GM06990 (cell line): ENCODE measurements at places on chromosomes 3 and 15.

- DNase-seq: no peak
These were observed 39.6 kb upstream of the IP6K2 start for GRCh38 chr3:48756640-48757039.

DNA sequence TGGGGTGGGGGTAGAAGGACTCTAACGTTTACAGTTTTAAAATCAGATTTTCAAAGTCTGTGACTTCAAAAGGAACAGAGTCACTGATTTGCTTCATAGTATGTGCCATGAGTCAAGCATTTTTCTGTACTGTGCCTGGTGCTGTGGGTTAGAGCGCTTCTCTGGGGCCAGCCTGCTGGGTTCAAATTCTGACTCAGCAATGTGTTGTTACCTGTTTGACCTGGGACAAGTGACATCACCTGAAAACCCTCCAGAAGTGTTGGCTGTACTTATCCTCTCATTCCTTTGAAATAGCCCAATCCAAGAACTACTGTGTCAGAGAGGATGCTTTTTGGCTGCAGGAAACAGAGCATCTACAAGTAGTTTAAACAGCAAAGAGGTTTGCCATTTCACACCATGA, 101.7 kb downstream of the LSM3 start:
- no peak for DNase-seq

- peak; percentile 20 for DNase-seq
These were observed 28.9 kb upstream of the ICE2 start for GRCh38 chr15:60507596-60508424.

GRCh38 chr15:38695249-38696108, 130.9 kb upstream of the RASGRP1 start:
- no peak for DNase-seq

DNA sequence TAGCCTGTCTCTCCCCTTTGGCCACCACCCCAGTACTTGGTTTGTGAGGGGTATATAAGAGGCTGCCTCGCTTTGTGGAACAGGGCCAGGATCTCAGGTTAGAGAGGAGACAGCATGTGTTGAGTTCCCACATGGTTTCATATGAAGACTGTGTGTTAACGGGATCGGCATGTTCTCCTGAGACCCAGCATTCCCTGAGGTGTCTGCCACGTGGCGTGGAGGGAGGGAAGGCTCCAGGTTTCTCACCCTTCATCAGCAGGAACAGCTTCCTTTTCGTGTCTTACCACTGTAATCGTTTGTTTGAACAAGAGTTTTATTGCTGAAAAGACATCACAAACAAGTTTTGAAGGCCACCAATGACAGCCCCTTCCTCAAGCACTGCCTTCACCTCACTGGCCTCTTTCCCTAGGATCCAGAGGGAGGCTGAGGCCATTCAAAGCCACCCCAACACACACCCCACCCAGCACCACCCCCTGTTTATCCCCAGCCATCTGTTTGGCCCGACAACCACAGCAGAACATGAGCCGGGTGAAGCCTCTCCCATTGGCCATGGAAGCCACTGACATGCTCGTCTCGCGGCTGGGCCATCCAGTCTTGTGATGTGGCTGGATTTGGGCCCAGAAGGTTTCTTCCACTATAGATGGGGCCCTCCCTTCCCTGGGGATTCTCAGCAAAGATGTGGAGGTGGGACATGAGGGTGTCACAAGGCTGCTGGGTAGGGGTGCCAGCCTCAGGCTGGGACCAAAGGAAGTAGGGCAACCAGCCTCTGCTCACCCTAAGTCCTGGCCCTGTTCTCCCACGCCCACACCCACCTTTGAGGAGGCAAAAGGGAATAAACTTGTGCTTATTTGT, 10.0 kb downstream of the BHLHE40 start:
- DNase-seq: no peak

DNA sequence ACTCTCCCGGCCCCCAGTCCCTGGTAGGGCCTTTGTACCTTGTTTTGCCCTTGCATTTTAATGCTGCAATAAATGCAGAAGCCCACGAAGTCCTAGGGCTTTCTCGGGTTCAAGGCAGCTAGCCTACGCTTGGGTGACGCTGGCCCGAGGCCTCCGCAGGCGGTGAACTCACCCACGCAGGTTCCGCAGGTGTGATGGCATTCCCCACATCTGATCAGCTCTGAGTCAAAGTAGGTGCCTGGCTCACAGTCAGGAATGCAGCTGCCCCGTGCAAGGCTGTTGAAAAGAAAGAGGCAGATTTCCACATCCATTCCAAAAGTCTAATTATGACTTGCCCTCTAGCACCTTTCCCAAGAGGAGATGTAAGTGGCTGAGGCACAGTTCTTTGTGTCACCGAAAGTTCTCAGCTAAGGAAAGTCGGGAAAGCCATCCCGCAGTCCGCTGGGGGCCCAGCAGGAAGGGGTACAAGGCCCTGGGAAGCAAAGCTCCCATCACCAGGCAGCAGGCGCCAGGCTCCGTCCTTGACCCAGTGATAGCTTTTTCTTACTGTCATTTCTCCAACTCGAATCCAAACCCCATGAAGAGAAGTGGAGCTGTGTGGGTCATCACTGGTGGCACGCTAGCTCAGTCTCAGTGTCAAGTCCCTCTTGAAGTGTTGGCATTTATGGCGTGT, 23.2 kb upstream of the SNRPA1 start:
- no peak for DNase-seq

- DNase-seq: peak; percentile 61
These were observed 150.5 kb downstream of the CFAP20DC start for GRCh38 chr3:58899159-58899952.

- DNase-seq: no peak
These were observed 36.1 kb upstream of the CADM2 start for GRCh38 chr3:84922682-84923081.

GRCh38 chr3:98917608-98918007, 16.1 kb upstream of the DCBLD2 start:
- DNase-seq: no peak

DNA sequence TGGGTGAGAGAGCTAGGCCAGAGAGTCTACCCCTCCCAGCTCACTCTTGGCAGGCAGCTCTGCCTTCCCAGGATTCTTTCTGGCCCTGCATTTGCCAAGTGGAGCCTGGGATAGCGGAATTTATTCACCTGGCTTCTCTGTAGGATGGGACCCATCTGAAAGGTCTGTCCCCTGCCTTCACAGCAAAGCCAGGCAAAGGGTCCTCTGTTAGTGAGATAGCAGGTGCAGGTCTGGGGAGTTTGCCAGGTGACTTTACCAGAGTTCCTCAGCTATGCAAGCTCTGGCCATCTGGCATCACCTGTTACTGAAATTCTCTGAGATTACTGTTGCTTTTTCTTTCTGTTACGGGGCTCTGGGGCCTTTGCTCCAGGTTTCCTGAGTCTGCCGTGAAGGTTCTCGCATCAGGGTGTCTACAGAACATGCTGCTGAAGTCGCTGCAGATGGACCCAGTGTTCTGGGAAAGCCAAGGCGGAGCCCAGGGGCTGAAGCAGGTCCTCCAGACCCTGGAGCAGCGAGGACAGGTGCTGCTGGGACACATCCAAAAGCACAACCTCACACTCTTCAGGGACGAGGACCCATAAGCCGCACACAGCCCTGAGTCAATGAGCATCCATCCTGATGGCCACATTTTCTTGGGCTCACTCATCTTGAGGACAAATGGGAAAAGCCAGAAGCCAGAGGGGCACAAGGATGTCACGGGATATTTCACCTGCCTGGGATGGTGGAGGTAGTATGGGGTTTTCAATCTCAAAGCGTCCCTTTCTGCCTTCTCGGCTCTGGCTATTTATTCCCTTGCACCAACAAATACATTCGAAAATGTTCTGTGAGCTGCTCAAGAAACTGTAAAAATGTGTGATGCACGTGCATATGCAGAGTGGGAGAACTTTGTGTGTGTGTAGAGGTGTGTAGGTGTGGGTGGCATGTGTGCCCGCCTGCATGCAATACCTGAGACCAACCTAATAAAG, 49.8 kb downstream of the POMGNT2 start:
- DNase-seq: no peak

- DNase-seq: no peak
These were observed 105.4 kb downstream of the TLE3 start for GRCh38 chr15:69992348-69992747.

GRCh38 chr3:187679638-187680396, 9.6 kb upstream of the SST start:
- no peak for DNase-seq

GRCh38 chr3:152047465-152047864, 174.0 kb downstream of the SUCNR1 start:
- no peak for DNase-seq

DNA sequence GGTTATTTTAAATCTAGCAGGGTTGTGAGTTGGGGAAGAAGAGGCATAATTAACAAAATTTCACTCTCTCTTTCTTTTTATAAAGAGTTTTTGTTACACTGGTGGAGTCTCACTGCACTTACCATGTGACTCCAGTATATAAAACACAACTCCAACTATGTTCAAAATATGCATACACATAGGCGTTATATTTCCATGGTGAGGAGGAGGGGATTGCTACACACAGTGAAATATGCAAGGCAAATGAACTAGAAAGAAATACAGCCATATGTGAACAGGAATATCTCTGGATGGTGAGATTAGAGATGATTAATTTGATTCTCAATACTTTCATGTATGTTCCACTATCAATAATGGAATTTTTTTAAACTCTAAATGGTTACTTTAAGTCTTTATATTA, 385.0 kb downstream of the MAGI1 start:
- DNase-seq: no peak

GRCh38 chr3:190552969-190553759, 39.3 kb downstream of the IL1RAP start:
- DNase-seq: no peak

- DNase-seq: no peak
These were observed 52.0 kb downstream of the ILDR1 start for GRCh38 chr3:121970047-121970446.

GRCh38 chr3:2554656-2555055, 456.0 kb downstream of the CNTN4 start:
- DNase-seq: no peak

DNA sequence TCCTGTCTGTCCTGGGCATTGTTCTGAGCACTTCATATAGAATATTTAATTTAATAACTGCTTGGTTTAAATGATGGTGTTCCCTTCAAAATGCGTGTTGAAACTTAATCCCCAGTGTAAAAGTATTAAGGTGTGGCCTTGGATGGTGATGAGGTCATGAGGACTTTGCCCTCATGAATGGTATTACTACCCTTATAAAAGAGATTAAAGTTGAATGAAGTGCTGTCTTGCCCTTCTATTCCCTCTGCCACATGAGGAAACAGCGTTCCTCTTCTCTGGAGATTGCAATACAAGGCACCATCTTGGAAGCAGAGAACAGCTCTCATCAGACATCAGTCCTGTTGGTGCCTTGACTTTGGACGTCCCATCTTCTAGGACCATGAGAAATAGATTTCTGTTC, 374.4 kb downstream of the PTPRG start:
- DNase-seq: no peak

GRCh38 chr3:10284496-10284895, 8.3 kb downstream of the GHRL start:
- no peak for DNase-seq

DNA sequence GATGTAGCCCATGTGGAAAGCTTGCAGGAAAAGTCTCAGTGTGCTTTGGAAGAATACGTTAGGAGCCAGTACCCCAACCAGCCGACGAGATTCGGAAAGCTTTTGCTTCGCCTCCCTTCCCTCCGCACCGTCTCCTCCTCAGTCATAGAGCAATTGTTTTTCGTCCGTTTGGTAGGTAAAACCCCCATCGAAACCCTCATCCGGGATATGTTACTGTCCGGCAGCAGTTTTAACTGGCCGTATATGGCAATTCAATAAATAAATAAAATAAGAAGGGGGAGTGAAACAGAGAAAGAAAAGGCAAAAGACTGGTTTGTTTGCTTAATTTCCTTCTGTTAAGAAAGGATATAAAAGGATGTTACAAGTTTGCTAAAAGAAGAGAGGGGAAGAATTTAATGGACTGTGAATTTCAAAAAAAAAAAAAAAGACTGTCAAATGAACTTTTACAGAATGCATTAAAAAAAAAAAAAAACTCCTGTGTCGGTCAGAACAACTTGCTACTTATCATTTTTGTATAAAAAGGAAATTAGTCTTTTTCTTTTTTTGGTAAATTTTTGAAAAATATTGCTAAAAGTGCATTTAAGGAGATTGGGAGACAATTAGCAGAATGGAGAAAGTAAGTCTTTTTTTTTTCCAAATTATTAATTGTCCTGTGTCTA, 7.0 kb downstream of the NR2F2 start:
- DNase-seq: no peak

DNA sequence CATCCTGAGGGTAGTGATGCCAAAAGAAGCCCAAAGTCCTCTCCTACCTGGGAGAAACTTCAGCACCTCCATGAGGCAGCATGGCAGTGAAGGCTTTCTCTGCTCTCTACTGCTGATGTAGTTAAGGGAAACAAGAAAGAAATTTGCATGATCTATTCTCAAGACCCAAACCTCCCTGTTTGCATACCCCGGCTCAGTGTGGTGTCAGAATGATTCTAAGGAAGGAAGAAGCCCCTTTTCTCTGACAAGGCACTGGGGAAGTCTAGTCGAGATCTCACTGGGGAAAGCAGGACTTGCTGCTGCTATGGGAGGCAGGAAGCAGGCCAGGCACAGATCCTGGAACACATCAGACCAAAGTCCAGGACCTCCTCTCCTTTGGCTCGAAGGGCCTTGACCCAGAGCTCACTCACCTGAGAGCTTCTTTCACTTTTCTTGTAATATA, 89.4 kb upstream of the ICE2 start:
- DNase-seq: peak; percentile 65

DNA sequence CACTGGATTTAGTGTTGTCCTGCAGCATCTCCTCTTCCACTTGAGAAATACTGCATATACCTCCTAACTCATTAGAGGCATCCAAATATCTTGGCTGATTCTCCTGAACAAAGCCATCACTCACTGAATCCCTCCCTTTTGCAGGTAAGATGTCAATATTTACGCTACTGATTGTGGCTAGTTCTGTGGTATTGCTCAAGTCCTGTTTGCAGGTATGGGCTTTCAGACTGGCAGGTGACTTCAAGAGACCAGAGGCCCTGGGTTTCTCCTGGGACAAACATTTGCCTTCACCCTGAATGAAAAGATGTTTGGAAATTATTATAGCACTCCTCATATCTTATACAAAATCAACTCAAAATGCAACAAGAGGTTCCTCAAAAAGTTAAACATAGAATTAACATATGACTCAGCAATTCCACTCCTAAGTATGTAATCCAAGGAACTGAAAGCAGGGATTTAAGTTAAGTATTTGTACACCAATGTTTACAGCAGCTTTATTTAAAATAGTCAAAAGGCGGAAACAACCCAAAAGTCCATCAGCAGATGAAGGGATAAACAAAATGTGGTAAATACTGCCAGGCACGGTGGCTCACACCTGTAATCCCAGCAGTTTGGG, 18.6 kb downstream of the NEK4 start:
- DNase-seq: no peak

DNA sequence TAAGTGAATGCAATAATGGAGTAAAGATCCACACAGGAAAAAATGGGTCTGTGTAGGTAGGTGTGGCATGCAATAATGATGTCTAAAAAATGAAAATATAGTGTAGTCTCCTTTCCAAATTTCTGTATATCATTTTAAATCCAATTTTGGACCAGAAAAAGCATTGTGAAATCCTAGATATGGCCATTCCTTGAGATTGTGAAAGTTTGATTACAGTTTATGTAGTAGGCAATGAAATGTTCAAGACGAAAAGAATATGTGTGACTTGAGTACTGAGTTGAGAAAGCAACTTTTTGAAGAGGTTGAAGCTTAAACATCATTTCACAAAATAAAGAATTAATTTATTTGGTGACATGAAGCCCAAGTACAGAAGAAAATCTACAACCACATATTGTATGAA, 698.7 kb downstream of the EPHA3 start:
- DNase-seq: no peak
